ENCODE measurements at places on chromosomes 6 and 20.

GRCh38 chr6:46967826-46968349, 46.1 kb upstream of the ADGRF5 start:
- no peak for DNase-seq

GRCh38 chr6:156021746-156022396, 566.2 kb upstream of the NOX3 start:
- no peak for DNase-seq

- no peak for DNase-seq
Measured at GRCh38 chr20:3815703-3816315, 4.5 kb upstream of the AP5S1 start.

DNA sequence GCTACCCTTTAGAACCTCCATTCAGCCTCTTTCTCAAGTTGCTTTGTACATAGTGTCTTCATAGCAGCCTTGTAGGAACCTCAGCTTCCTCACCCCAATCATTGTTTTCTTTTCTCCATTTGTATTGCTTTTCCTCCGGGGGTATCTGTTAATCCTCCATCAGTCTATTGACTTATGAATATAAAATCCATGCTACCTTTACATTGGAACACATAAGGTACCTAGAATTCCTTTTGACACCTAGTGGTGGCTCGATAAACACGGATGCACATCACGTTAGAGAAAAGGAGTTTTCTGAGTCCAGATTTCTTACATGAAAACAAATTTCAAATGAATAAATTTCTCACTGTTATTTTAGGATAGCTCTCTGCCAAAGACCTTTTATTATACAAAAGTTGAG, 6.3 kb upstream of the EDN1 start:
- DNase-seq: no peak

All from NCI-H1105 treated with DMSO at 0.1 percent for 48 hours (cell line).